ENCODE measurements at places on chromosomes 5 and 9.

DNA sequence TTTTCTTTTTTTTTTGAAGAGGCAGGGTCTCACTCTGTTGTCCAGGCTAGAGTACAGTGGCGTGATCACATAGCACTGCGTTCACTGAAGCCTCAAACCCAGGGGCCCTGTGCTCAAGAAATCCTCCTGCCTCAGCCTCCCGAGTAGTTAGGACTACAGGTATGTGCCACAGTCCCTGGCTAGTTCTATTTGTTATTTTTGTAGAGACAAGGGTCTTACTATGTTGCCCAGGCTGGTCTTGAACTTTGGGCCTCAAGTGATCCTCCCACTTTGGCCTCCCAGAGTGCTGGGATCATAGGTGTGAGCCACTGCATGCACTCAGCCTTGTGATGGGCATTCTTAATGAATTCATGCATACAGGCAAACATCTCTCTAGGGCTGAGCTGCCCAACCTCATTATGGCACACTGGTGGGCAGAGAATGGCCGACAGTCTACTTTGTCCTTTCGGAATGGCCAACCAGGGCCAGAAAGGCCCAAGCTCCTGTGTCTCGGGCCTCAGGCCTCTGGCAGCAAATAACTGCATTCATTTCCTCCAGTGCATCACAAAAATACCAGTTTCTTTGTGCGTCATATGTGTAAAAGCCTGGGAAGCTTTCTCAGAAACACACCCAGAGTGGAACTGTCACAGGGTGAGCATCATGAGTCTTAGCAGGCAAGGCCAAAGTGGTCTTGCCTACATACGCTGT lies 27.2 kb downstream of the ANXA6 start:
- no peak for DNase-seq

- DNase-seq = no peak
Observed at GRCh38 chr5:159749146-159749545, 167.1 kb upstream of the ADRA1B start.

GRCh38 chr9:93898026-93898425 lies 57.1 kb downstream of the BARX1 start:
- no peak for DNase-seq

- no peak for DNase-seq
Observed at GRCh38 chr9:2271426-2271825, 256.3 kb downstream of the SMARCA2 start.

DNA sequence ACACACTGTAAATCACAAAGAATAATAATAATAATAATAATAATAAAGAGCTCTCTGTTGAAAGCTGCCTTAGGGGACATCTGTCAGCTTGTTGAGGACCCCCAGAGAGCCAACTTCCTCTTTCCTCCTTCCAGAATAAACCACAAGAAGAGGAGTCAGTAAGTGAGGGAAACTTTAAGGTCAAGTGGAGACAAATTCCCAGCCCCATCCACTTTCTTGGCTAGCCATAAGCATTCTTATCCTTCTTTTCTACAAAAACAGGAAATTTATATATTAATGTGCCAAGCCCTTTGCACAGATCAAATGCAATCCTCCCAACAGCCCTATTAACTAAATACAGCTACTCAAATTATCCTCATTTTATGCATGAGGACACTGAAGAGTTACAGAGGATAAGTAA lies 9.4 kb upstream of the C5orf58 start:
- no peak for DNase-seq

- no peak for DNase-seq
Observed at GRCh38 chr5:138643040-138643791, 68.0 kb upstream of the HSPA9 start.

- no peak for DNase-seq
Observed at GRCh38 chr5:42377496-42377895, 45.7 kb upstream of the GHR start.

DNA sequence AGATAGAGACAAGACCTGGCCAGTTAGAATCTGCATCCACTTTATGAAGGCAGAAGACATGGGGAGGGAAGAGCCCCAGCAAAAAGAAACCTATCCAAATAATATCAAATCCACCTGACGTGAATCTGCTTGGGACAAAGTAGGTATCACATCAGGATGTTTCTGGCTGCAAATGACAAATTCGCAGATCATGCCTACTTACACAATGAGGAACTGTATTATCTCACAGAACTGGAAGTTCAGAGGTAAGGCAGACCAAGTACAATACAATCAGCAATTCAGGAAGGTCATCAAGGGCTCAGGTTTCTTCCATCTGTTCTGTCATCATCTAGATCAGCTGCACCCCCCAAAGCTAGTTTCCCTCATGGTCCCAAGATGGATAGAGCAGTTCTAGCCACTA lies 13.2 kb upstream of the NR4A3 start:
- no peak for DNase-seq

- no peak for DNase-seq
Observed at GRCh38 chr9:119967867-119968535, 598.8 kb upstream of the BRINP1 start.

GRCh38 chr5:60586307-60586901 lies 113.6 kb downstream of the DEPDC1B start:
- DNase-seq = no peak

DNA sequence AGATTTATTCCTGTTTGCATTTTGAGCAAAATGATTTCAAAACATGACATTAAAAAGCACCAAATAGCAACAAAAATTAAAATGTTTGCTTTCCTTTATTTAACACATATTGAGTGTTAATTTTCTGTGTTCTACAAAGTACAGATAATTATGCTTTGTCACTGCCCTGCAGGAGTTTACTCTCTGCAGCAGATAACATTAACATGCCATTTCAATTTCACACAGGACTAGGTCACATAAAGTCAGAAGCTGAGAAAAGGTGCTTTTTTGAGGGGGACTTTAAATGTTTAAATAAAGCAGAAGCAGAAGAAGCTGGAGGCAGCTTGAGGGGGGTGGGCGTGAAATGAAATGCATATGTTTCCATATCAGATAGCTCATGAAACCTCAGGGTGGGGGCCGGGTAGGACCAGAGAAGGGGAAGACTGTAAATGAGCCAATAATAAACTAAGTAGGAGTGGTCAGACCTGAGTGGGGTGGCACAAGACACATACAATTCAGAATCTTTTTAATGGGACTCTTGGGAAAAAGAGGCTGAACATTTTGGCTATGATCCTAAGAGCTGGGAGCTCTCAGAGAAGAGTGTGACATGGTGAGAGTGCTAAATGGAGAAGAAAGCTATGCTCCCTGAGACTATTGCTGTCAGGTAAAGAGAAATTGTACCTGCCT lies 387.5 kb downstream of the FAM170A start:
- no peak for DNase-seq

DNA sequence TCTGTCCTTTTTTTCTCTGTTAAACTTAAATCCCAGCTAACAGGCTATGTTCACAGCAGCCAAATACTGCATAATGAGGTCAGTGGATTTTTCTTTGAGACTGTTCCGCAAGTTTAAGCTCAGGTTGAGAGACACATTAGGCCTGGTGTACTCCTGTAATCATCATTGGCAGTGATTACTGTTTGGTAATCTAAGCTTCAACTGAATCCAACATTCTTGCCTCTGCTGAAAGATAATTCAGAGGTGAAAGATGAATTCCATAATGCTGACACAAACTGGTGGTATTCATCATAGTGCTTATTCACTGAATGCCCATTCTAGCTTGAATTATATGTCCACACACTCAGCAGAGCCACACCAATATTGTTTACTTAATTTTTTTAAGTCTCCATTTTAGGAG lies 108.5 kb downstream of the NFIB start:
- no peak for DNase-seq

GRCh38 chr5:59342181-59342580 lies 551.3 kb downstream of the PDE4D start:
- DNase-seq = no peak

GRCh38 chr5:609506-609905 lies 2.6 kb upstream of the CEP72 start:
- no peak for DNase-seq

GRCh38 chr9:111598733-111599091 lies 735 bp downstream of the PTGR1 start:
- DNase-seq = no peak

- no peak for DNase-seq
Observed at GRCh38 chr9:76642701-76643209, 121.5 kb upstream of the PCA3 start.

DNA sequence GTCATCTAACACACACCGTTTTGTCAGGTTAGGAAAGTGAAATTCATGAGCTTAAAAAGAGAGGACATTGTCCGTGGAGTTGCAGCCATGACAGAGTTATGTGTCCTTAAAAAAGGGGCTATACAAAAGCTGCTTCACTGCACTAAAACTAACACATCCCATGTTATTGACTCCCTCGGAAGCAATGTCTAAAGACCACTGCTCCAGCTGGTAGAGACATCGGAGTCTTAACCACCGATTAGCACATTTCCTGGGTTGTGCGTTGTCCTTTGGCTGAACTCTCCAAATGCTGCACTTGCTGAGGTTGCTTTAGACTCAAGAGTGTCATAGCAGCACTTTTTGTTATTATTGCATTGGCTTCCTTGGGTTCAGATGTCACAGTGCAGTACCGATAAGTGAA lies 128.3 kb upstream of the C9orf72 start:
- DNase-seq = no peak

- DNase-seq = no peak
Observed at GRCh38 chr9:38621434-38622287, 1.3 kb upstream of the ANKRD18A start.

DNA sequence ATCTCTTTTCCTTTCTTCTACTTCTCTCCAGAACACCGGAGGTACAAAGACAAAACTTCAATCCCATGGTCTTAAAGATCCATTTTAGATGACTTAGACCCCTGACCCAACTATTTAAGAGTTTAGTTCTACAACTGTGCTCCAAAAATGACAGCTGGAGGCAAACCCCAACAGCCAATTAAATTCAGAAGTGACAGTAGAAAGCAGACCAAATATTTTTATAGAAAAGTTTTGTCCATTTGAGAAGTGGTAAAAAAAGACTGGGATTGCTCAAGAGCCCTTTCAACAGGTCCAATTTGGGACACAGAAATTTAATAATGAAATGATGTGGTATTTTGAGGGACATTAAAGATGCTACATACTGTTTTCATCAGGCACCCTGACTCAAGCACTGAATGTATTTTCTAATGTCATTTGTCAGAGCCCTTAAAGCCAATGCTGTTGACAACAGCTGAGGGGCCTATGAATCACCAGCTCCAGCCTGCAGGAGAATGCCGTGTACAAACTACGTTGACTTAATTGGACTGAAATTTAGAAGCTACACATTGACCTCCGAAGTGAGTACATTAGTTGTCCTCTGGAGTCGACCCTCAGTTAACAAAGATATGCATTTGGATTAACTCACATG lies 147.5 kb upstream of the PIK3R1 start:
- no peak for DNase-seq

- no peak for DNase-seq
Observed at GRCh38 chr5:172437445-172438318, 16.6 kb downstream of the SH3PXD2B start.

DNA sequence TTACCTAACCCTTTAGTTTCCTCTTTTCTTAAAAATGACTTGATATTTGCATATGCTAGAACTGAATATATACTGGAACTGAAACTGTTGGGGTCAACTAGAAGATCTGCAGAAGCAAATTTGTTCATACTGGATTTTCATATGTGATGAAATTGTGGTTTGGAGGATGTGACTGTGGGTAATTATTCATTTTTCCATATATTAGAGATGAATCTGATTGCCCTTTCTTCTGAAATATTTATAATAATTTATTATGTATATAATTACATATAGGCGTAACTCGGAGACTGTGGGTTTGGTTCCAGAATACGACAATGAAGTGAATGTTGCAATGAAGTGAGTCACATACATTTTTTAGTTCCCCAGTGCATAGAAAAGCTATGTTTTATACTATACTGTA lies 149.1 kb downstream of the ATP10B start:
- no peak for DNase-seq

Data from HFF-Myc (cell line).